ENCODE measurements at places on chromosomes 4 and X.

- no peak for DNase-seq
These were observed 300.4 kb upstream of the BMP3 start for GRCh38 chr4:80730158-80730557.

- no peak for DNase-seq
These were observed 56.2 kb downstream of the METTL14 start for GRCh38 chr4:118741301-118741855.

GRCh38 chrX:136662976-136663375 is 15.0 kb downstream of the CD40LG start:
- no peak for DNase-seq

- DNase-seq, result no peak
These were observed 76.7 kb downstream of the IRF2 start for GRCh38 chr4:184397516-184398163.

GRCh38 chrX:42546800-42547199 is 231.2 kb downstream of the PPP1R2C start:
- no peak for DNase-seq

- DNase-seq, result no peak
These were observed 121.7 kb upstream of the KCNIP4 start for GRCh38 chr4:22070256-22070655.

- DNase-seq, result no peak
These were observed 85.0 kb downstream of the SCFD2 start for GRCh38 chr4:53280846-53281245.

GRCh38 chr4:107592519-107592918 is 127.5 kb downstream of the PAPSS1 start:
- DNase-seq, result peak; percentile 19

- DNase-seq, result peak; percentile 3
These were observed 2.9 kb upstream of the ATOH1 start for GRCh38 chr4:93825551-93826216.
